Esophagus muscularis mucosa (tissue), 4 donors: ENCODE measurements at places on chromosomes 7 and 10.

- no peak for DNase-seq
Observed at GRCh38 chr10:25678220-25678619, 255.8 kb upstream of the MYO3A start.

GRCh38 chr10:51804866-51805265 lies 105.5 kb upstream of the CSTF2T start:
- DNase-seq = no peak

DNA sequence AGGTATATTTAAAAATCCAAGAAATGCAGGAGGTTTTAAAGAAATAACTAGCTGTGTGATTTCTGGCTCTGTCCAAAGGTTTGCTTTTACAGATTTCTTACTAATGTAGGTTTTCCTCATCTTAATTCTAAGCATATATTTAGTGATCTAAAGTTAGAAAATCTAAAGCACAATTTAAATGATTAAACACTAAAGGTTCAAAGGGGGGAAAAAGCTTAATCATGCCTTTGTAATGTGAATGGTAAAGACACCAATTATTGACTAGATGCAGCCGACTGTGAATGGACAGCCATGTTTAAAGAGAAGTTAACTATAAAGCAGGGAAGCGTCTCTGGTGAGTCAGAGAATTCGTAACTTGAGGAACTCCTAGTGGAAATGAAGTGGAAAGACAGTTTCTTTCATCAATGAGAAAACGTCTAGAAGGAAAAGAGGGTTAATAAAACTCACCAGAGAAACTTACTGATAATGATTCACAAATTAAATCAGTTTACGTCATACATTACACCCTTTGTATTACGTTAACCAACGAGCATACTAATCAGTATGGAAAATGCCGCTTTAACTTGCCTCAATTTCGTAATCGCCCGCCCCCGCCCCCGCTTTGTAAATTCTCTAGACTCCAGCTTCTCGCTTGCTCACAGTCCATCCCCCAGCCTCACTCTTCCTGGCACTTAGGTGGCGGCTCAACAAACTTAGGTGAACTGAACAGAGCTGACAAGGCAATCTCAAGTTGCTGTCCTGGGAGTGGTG lies 1.1 kb upstream of the HBP1 start:
- no peak for DNase-seq

- no peak for DNase-seq
Observed at GRCh38 chr7:94300176-94300835, 94.4 kb upstream of the COL1A2 start.

- DNase-seq = no peak
Observed at GRCh38 chr10:117339979-117340378, 35.3 kb downstream of the PDZD8 start.

DNA sequence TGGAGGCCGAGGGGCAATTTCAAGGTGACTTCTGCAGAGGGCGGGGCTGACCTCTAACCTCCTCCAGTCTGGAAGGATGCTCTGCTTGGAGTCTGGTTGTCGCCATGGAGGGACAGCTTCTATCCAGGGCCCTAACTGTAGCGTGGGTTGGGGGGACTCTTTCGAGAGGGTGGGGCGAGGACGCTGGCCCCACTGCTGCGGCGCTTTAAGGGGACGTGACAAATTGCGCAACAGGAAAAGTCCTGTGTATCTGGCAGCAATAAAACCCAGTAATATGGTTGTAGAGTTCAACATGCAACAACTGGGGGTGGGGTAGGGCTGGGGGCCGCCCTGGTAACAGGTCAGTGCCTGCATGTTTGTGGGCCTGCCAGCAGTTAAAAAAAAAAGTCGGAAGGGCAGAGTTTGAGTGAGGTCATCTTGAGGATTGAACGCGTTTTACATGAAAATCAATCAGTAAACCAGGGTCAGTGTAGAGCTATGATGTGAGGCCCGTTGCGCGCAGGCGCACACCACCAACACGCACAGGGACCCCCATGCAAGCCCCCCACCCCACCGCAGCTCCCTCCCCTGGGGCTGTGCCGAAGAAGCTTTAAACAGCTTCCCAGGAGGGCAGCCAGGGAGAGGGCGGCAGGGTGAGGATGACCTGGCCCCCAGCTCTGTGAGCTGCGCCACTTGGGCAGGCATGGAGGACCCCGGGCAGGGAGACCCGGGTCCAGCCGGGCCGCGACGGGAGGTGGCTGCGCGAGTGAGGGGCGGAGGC lies 4.3 kb downstream of the SHH start:
- DNase-seq = no peak

DNA sequence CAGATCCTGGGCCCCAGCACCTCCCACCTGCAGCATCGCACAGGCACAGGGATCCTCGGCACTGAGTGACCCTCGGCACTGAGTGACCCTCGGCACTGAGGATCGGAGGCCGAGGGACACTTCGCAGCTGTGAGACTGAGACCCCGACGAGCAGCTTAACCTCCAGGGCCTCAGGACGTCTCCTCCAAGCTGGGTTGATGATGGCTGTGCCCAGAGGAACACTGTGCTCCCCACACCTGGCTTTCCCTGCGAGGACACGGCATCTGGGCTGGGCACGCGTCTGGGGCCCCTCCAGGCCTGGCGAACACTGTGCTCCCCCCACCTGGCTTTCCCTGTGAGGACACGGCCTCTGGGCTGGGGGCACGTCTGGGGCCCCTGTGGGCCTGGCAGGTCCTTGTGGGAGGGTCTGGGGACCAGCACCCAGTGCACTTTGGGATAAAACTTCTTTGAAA lies 158.3 kb upstream of the PPP2R2D start:
- no peak for DNase-seq

- no peak for DNase-seq
Observed at GRCh38 chr10:95234951-95235350, 40.9 kb downstream of the ACSM6 start.

- no peak for DNase-seq
Observed at GRCh38 chr10:96619796-96620773, 33.3 kb upstream of the TM9SF3 start.

DNA sequence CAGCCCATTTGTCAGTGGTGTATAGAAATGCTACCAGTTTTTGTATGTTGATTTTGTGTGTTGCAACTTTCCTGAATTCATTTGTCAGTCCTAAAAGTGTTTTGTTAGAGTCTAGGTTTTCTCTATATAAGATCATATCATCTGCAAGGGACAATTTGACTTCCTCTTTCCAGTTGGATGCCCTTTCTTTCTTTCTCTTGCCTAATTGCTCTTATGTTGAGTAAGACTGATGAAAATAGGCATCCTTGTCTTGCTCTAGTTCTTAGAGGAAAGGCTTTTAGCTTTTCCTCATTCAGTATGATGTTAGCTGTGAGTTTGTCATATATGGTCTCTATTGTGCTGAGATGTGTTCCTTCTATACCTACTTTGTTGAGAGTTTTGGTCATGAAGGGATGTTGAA lies 161.7 kb upstream of the TPK1 start:
- DNase-seq = no peak

DNA sequence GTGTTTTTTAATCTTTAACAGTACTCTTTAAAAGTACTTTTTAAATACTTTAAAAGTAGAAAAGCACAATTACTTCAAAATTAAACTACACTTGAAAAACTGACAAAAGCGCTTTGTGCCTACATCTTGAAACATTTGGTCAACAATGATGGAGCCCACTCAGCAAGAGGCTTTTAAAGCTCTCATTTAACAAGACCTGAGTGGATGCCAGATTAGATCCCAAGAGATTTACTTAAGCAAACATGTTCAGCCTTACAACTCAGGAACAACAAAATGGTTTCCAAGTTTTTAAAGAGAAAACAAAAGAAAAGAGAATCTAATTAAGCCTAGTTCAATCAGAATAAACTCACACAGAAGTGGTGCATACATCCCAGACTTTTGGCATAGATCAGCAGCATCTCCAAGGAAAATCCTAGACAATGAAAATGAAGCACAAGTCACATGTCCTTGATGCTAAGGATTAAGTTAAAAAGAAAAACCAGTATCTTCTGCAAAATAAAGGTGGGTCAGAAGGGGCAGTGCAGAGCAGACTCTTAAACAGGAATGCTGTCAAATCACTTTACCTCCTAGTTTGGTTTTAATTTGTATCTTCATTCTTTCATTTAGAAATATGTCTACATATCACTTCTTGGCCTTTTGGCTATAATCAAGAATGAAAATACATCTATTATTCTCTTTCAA lies 26.2 kb downstream of the HIBADH start:
- DNase-seq = no peak

GRCh38 chr10:44879531-44879899 lies 31.6 kb upstream of the TMEM72 start:
- DNase-seq = no peak

DNA sequence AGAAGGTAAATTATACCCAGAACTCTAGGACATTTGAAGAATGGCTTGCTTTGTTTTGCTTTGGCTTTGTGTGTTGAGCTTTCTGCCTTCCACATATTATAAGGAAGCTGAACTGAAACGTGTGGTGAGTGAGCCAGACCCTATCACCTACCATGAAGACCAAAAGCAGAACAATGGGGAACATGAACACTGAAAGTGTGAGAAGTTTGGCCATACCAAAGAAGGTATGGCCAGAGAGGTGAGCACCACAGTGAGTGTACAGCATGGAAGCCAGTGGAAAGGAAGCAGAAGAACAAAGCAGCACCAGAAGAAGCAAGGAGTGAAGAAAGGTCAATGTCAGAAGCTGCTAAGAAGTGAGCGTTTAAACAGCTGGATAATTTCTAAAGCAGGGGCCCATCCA lies 59.7 kb upstream of the CCDC71L start:
- no peak for DNase-seq

DNA sequence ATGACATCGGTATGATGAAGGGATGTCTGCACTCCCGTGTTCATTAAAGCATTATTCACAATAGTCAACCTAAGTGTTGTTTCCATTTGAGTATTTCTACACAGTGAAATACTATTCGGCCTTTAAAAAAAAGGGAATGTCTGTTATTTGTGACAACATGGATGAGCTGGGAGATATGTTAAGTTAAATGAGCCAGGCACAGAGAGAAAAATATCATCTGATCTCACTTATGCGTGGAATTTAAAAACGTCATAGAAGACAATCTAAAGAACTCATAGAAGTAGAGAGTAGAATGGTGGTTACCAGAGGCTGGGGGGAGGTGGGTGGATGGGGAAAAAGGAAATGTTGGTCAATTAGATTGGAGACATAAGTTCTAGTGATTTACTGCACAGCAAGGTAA lies 753.3 kb downstream of the GRM8 start:
- no peak for DNase-seq

- DNase-seq = no peak
Observed at GRCh38 chr10:113504423-113504822, 48.4 kb upstream of the HABP2 start.

- no peak for DNase-seq
Observed at GRCh38 chr7:80403686-80404241, 108.1 kb downstream of the GNAT3 start.

- DNase-seq = peak; percentile 77
Observed at GRCh38 chr10:1406132-1406966, 331.0 kb downstream of the ADARB2 start.

DNA sequence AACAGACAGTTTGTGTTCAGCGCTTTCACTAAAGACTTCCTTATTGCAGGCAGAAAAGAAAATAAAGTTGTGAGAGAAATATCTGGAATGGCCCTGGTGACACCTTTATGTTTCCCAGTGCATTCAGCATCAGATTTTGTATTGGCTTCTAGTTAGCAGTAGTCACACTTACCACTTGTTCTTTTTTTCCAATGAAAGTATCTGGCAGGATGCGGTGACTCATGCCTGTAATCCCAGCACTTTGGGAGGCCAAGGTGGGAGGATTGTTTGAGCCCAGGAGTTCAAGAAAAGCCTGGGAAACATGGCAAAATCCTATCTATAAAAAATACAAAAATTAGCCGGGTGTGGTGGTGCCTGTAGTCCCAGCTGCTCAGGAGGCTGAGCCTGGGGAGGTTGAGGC lies 649.6 kb downstream of the LRMDA start:
- no peak for DNase-seq

DNA sequence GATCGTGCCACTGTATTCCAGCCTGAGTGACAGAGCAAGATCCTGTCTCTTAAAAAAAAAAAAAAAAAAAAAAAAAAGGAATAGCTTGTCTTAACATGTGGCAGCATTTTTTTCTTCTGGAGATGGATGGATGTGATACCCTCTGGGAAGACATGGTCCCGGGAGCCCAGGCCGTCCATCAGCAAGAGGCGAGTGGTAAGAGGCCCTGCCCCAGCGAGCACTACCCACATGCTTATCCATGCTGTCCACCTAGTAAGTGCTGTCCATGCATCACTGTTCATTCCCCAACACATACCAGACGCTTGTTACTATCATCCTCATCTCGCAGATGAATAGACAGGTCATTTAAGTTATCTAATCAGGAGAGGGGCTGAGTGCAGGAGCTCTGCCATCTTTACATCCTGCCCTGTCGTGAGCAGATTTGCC lies 12.9 kb downstream of the ATP6V1F start:
- DNase-seq = no peak

- no peak for DNase-seq
Observed at GRCh38 chr7:84790882-84791281, 396.0 kb downstream of the SEMA3D start.

GRCh38 chr7:81648716-81649115 lies 121.1 kb downstream of the HGF start:
- no peak for DNase-seq

DNA sequence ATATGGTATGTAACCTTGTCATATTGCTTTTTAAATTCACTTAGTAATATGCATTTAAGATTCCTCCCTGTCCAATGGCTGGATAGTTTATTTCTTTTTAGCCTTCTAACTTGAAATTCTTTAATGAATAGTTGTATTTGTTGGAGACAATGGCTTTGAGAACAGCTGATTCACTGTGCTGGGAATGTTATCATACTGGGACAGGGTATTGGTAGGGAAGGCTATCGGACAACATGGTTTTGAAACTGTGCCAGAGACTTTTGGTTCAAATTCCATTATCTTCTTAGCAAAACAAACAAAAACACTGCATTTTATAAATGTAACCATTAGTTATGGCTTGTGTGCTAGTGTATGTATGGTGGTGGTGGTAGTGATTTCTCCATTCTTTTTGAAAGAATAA lies 517.1 kb upstream of the ANKRD30A start:
- no peak for DNase-seq

DNA sequence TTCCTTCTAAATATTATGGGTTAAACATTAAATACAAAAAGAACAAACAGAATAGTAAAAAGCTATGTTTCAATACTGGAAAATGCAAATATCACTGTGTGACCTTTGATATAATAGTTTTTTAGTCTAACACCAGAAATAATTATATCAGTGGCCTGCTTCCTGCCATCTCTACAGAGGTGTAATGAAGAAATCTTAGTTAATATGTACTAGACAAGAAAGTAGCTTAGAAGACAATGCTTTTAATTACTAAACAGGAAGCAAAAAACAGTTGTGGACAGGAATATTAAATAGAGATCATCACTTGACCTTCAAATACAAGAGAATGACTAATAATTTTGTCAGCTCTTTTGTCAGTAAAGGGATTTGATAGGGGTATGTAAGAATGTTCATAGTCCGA lies 47.4 kb upstream of the LRRN3 start:
- no peak for DNase-seq

DNA sequence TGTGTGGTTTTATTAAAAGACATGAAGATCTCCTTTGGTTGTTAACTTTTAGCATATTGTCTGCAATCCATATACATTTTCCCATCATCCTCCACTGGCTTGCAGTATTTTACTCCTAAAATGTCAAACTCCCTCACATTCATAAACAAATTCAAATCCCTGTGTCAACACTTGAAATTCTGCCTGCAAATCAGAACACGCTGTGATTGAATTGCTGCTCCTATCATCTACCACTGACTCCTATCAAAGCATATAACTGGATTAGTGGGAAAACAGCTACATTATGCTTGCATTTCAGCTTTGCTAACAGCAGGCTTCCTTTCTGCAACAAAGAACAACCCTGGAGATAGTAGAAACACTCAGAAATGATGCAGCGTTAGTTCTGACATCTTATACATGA lies 281.8 kb upstream of the HGF start:
- DNase-seq = no peak
